Activated CD8-positive, alpha-beta memory T cell treated with anti-CD3 and anti-CD28 coated beads for 48 hours (primary cell): ENCODE measurements at places on chromosomes 7 and 10.

DNA sequence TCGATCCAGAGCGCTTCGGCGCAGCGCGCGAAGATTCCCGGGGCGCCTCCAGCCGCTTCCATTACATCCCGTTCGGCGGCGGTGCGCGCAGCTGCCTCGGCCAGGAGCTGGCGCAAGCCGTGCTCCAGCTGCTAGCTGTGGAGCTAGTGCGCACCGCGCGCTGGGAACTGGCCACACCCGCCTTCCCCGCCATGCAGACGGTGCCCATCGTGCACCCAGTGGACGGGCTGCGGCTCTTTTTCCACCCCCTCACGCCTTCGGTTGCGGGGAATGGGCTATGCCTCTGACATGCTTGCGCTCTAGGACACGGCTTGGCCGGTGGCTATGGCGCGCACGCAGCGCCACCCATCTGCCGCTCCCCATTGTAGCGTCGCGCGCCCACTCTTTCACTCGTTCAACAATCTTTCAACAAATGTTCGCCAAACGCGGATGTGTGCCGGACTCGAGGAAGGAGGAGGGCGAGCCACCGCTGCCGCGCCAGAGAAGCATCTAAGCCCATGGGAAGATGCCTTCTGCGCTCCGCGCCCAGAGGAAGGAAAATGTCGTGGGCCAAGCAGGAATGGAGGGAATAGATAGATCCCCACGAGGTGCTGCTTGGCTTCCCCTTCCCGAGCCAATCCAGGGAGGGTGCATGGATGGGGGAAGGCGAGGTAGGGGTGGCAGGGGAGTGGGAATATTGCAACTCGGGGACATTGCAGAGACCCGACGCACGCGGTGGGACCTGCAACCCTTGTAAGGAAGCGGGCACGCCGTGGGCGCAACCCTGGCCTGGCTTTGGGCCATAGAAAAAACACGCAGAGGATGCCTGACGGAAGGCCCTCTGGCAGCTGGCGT, 5.1 kb upstream of the CYP26A1 start:
- DNase-seq = no peak

DNA sequence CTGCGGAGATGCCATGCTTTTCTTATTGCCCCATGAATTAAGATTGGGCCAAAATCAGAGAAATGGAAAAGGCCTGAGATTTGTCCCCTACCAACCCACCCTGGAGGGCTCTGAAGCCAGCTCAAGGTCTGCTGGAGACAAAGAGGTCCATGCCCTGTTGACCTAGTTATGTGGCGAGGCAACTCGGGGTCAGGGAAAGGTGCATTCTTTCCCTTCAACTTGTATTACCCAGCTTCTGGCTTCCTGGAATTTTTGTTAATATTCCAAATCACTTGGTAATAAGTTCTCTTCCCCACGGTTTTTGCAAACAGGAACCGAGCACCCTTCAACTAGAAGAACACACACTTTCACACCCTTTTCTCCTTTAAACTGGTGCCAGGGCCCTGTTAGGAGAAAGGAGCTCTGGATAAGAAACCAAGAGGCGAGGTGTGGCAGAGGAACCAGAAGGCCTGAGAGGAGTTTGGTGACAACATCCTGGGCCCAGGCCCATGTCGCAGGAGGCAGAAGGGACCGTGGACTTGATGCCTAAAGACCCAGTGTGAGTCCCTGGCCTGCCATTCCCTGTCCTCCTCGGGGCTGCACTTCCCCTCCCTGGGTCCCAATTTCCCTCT, 12.5 kb upstream of the SFRP5 start:
- DNase-seq = no peak

GRCh38 chr10:112917681-112918080, 32.4 kb upstream of the TCF7L2 start:
- DNase-seq = no peak

- DNase-seq = no peak
Measured at GRCh38 chr10:108849688-108850087, 1073.6 kb downstream of the XPNPEP1 start.

- DNase-seq = no peak
Measured at GRCh38 chr7:5691606-5692005, 89.9 kb downstream of the RNF216 start.

GRCh38 chr7:22900784-22901183, 78.1 kb upstream of the TOMM7 start:
- no peak for DNase-seq

- peak; percentile 77 for DNase-seq
Measured at GRCh38 chr10:102114861-102115618, 5.1 kb downstream of the LDB1 start.

- no peak for DNase-seq
Measured at GRCh38 chr7:47217570-47218360, 364.1 kb downstream of the TNS3 start.

DNA sequence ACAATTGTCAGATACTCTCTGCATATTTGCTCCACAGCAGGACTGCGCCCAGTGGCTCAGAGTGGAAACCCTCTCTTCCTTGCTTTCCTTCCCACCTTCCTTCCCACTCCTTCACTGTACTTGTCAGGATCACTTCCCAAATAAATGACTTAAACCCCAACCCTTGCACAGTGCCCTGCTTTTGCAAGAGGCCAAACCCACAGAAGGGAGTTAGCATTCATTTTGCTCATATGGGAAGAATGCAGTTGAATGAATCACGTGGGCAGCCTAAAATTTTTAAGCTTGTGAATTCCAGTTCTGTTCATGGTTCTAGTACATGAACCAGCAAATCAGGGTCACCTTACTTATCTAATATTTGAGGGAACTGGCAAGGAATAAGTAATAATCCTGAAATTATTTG, 47.7 kb upstream of the SFMBT2 start:
- DNase-seq = no peak

DNA sequence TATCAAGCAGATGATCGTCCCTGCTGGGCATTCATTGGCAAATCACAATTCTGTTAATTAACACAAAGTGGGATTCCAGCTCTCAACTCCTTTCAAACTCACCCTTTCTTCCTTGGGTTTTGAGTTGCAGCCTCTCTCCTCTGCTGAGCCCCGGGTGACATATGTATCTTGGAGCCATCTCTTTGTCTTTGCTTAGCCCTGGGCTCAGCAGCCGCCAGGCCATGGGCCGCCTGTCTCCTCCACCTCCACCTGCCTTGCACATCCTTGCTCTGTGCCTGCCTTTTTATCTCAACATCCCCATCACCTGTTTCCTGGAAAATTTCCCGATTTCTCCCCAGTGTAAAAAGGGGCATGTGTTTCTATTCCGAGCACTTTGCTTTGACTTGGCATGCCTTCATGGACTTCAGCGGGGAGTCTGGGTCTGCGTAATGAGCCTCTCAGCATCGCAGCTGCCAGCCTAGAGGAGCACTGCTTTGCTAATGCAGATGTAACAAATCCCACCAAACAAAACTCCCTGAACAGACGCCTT, 141.3 kb upstream of the AGK start:
- DNase-seq = no peak

DNA sequence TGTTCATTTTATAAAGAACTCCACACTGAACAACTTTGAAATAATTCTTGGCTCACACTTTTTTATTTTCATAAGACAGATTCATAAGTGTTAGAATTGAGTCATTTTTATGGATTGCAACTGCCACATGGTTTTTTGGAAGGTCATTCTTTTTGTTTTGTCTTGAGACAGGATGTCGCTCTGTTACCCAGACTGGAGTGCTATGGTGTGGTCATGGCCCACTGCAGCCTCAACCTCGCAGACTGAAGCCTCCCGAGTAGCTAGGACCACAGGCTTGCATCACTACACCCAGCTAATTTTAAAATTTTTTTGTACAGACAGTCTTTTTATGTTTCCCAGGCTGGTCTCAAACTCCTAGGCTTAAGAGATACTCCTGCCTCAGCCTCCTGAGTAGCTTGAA, 20.3 kb downstream of the BMS1 start:
- DNase-seq = no peak

DNA sequence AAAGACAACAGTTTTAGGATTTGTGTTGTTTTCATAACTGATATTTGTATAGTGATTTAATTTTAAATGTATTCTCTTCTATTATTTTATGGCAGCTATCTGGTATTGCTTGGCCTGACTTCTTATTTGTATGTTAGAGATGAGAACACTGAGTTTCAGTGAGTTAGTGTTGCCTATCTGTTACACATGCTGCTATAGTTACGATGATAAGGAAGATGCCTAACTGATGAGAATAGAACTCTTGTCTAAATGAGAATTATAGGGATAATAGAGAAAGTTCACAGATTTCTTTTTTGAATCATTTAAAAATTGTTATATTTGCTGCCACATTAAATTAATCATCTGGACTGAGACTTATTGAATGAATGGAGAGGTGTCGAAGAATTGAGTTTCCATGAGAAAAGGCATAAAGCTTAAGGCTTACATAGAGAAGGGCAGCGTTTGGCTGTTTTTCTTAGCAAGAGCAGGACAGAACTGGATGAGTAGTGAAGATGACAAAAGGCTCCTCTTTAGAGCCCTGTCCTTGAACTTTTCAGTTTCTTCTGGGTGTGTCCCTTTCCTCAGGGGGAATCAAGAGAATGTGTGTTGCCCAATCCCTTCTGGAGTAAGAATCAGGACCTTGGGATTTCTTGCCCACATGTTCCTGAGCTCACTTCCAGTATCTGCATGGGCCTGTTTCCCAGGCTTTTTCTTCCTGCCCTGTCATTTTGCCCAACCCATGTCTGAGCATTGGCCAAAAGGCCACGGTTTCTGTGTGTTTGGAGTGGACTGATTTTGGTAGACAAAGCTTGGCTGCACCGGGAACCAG, 195.6 kb upstream of the CSTF2T start:
- DNase-seq = no peak

- no peak for DNase-seq
Measured at GRCh38 chr7:107172276-107173032, 3.7 kb downstream of the HBP1 start.

- no peak for DNase-seq
Measured at GRCh38 chr7:44893710-44894234, 8.4 kb upstream of the PURB start.

DNA sequence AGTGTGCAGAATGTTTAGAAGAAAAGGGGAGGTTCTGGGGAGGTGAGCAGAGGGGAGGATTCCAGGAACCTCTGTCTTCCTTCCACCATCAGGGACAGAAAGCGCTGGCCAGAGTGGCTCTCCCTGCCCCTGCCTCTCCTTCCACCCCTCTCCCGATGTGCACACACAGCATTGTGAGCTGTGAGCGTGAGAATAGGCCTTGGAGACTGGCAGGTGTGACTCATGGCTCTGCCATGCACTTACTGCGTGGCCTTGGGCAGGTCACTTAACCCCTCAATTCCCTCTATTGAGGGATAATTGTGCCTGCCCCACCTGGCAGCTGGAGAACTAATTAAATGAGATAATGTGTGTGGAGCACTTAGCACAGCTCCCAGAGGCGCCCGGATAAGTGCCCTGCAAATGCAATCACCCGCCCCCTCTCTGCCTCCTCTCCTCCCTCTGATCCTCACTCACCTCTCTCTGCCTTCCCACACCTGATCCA, 115.4 kb downstream of the ZMIZ1 start:
- DNase-seq = no peak

- no peak for DNase-seq
Measured at GRCh38 chr7:52120912-52121311, 804.3 kb upstream of the COBL start.

DNA sequence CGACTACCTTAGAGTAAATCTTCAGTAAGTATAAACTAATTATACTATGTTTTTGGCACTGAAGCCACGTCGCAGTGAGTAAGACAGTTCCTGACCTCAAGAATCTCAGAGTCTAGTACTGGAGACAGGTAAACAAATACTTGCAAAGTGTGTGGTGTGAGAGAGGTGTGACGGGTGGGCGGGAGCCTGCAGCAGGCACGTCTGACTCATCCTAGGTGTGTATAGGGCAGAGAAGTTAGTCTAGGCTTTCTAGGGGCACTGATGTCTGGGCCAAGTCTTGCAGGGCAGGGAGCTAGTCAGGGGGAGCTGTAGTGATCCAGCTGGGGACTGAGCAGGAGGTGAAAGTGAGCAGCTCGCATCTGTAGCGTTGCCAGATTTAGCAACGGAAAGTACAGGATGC, 35.9 kb upstream of the SFTPD start:
- peak; percentile 39 for DNase-seq

GRCh38 chr7:128347647-128348097, 4.0 kb upstream of the RBM28 start:
- peak; percentile 22 for DNase-seq

DNA sequence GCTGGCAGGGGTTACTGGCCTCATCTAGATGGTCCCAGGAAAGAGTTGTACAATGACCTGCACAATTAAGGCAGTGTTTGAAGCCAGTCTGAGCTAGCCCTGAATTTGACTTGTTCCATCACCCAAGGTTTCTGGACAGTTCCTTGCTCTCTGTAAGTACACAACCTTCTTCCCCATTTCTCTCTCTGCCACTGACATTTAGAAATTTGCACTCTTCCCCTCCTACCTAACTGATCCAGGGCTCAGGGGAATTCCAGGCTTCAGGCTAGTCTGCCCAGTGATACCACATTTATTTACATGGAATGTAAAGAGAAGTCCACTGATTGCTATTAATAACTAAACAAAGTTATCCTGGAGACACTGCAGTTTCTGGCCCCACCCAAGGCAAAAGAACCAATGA, 139.0 kb upstream of the GPR26 start:
- no peak for DNase-seq

DNA sequence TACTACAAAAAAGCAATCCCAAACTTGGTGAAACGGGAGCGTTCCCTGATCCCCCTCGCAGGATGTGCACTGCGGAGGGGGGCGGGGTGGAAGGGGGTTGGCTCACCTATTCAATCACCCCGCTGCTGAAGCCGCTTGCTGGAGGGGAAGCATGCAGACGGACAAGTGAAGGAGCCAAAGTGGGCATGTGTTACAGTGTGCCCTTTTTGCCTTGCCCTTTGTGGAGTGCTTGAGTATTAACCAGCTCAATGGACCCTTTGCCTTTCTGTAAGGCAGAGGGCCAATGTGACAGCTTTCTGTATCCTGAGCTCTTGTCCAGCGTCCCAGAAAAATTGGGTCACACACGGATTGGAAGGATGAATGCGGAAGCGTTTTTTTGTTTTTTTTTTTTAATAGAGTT, 348.9 kb upstream of the NPSR1 start:
- no peak for DNase-seq

- no peak for DNase-seq
Measured at GRCh38 chr10:33965795-33966581, 631.5 kb upstream of the NRP1 start.

GRCh38 chr7:70635633-70636032, 496.3 kb upstream of the GALNT17 start:
- DNase-seq = no peak

GRCh38 chr7:72538147-72538546, 126.0 kb upstream of the CALN1 start:
- no peak for DNase-seq

DNA sequence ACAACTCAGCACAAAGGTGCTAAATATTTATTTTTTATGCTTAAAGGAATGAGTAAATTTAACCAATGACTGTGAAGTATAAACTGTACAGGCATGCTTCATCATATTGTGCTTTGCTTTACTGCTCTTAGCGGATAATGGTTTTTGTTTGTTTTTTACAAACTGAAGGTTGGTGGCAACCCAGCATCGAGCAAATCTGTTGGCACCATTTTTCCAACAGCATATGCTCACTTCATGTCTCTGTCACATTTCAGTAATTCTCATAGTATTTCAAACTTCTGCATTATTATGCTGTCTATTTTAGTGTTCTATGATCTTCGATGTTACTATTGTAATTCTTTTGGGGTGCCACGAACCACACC, 22.8 kb downstream of the BRAF start:
- no peak for DNase-seq

- DNase-seq = no peak
Measured at GRCh38 chr7:150947761-150948651, 30.1 kb downstream of the KCNH2 start.

GRCh38 chr7:106560482-106560881, 100.5 kb downstream of the CCDC71L start:
- no peak for DNase-seq

GRCh38 chr10:93813507-93814465, 56.0 kb downstream of the LGI1 start:
- no peak for DNase-seq

- no peak for DNase-seq
Measured at GRCh38 chr10:1365540-1366321, 309.5 kb downstream of the WDR37 start.
